ENCODE measurements at places on chromosomes 13 and 19.

- DNase-seq: no peak
Measured at GRCh38 chr13:75749407-75749806, 113.3 kb downstream of the LMO7 start.

DNA sequence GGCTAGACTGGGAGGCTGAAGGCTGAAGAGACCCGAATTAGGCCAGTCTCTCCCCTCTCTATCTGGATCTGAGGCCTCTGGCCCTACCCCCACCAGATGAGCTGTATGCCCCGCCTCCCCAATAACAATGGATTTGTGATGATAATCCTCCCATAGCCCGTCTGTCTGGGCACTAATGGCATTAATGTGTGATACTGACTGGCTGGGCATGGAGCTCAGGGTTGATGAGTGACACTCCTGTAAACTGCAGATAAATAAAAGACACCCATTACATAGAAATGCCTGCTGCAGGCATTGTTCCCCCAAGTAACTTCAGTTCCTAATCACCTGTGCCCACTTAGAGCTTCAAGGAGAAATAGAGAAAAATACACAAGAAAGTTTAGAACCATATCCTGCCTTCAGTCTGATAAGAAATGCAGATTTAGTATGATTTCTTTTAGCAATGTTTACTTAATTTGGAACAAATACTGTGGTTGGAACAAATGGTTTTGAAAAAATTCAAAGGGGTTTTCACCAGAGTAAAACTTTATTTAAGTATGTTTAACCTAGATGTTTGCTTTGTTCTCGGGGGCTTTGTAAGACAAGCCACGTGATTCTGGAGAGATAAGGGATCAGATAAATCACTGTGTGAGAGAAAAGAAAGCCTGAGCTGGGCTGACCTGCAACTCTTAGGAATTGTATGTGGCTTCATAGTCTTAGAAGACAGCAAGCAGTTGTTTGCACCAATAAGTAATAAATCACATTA is 60.3 kb downstream of the TNFRSF19 start:
- DNase-seq: no peak

GRCh38 chr19:42242512-42243409 is at the start of gene GSK3A:
TSS of gene GSK3A (minus strand) at chr19:42242602. CDS start at chr19:42242465, 137 bp downstream.
- peak; percentile 100 for DNase-seq

- DNase-seq: peak; percentile 39
Measured at GRCh38 chr19:7681340-7682174, 924 bp downstream of the TRAPPC5 start.

DNA sequence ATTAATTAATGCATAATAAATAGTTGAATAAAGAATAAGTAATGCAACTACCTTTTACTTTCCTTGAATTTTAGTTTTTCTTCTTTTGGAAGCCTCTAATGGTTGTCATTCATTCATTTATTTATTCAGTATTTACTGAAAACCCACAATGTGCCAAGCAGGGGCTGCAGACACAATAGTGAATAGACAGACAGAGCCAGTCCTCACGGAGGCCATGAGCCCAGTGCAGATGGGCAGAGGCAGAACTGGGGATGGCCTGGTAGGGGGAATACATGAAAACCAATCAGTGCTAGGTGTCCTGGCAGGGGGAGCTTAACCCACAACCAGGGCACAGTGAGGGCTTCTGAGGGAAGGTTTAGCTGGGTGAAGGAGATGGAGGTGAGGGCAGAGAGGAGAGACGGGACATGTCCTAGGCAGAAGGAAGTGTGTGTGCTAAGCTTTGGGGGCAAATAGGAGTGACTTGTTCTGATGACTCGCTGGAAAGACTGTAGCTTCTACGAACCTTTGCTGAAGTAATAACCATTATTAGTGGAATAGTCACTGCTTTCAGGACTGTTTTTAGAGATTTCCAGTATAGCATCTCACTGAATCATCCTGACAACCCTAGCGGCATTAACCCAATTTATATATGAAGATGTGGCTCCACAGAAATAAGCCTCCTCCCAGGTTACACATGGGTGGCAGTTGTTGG is 55.9 kb downstream of the ERCC5 start:
- DNase-seq: no peak

GRCh38 chr13:59299584-59299983 is 864.1 kb downstream of the DIAPH3 start:
- DNase-seq: no peak

DNA sequence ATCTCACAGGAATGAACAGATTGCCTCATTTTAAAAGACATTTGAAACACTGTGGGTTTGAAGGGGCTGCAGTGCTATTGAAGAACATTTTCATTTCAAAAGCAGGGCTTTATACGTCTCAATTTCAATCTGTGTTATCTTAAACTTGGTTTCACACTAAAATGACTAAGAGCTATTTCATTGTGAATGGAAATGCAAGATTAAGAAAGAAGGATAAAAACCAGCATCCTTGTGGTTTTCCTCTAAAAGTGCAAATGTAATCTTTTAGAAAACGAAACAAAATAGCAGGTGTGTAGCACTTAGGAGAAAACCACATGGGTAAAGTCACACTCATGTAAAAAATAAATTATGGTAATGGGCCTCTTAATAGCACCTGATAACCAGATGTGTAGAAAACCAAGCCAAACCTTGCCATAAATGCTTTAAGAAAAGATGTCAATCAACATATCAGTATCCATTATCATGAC is 397.7 kb downstream of the GPC6 start:
- no peak for DNase-seq

- no peak for DNase-seq
Measured at GRCh38 chr13:20350819-20351218, 118.7 kb upstream of the GJB6 start.

- DNase-seq: no peak
Measured at GRCh38 chr13:45122941-45123340, 2.6 kb downstream of the GTF2F2 start.

Data from SHP77 treated with DMSO at 0.1 percent for 48 hours (cell line).